Stimulated activated CD8-positive, alpha-beta memory T cell treated with anti-CD3 and anti-CD28 coated beads, Interleukin-7, amount 100 ng/mL, for 4 hours (primary cell): ENCODE measurements at places on chromosomes 3 and 15.

GRCh38 chr15:85598219-85598618 is 196.5 kb downstream of the KLHL25 start:
- DNase-seq: no peak

GRCh38 chr3:168473334-168473890 is 377.7 kb upstream of the GOLIM4 start:
- DNase-seq: no peak

GRCh38 chr3:196634224-196634623 is 5.3 kb upstream of the NRROS start:
- no peak for DNase-seq

- no peak for DNase-seq
Observed at GRCh38 chr3:79278681-79279080, 489.1 kb downstream of the ROBO1 start.

- no peak for DNase-seq
Observed at GRCh38 chr3:149654188-149654601, 3.6 kb downstream of the WWTR1 start.

DNA sequence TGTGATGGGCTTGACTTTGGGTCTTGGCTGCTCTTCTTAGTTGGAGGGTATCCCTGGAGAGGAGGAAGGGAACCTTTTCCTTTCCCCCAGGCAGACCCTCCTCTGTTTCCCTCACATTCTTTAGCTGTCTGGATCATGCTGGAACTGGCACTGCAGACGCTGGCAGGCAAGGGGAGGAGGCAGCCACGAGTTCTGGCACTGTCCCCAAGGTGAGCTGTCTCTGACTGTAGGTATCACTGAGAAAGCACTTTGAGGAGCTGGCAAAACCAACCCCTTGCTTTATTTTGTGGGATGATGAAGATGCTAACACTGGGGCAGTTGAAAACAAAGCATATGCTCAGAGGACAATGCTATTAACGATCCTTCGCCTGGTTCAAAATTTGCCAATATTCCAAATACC is 175.0 kb downstream of the SOX2 start:
- DNase-seq: no peak

DNA sequence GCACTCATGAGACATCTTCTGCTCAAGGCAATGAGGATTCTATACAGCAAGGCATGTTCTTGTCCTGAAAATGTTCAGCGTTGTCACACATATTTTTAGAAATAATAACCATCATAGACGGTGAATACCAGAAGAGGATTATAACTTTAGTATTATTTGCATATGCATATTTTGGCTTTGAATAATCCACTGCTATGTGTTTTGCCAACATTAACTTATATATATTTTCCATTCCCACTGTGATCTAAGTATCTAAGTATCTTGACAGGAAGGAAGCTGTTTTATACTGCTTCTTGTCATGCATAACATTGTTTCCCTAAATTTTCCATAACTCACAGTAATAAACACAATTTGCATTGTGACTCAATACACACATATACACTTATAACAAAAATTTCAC is 509.5 kb downstream of the TBL1XR1 start:
- no peak for DNase-seq
